ENCODE measurements at places on chromosomes 6 and 20.

GRCh38 chr6:35429463-35429862, 22.7 kb upstream of the FANCE start:
- DNase-seq: no peak

DNA sequence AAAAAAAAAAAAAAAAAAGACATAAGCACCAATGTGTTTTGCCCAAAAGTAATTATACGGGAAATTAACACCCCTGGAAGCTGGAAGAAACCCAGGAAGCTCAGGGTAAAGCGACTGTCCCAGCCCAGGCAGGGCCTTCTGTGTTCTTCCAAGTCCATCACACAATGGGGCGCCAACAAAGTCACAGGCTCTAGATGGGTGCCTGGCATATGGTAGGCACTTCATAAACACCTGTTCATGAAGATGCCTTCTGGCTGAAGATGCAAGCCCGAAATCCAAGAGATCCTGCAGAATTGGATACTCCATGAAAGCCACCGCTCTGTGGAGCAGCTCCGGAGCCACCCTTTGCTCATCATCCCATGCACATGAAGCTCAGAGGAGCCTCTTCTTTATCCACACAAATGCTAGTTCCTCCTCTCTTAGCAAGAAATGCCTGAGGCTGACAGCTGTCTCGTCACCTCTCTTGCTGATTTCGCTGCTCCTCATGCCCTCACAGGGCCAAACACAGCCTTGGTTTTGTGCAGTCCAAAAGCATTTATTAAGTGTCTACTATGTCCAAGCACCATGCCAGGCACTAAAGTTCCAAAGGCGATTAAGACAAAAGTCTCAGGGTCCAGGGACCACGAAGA, 76.6 kb downstream of the TRERF1 start:
- no peak for DNase-seq

GRCh38 chr6:5672581-5673011, 334.1 kb downstream of the NRN1 start:
- DNase-seq: no peak

DNA sequence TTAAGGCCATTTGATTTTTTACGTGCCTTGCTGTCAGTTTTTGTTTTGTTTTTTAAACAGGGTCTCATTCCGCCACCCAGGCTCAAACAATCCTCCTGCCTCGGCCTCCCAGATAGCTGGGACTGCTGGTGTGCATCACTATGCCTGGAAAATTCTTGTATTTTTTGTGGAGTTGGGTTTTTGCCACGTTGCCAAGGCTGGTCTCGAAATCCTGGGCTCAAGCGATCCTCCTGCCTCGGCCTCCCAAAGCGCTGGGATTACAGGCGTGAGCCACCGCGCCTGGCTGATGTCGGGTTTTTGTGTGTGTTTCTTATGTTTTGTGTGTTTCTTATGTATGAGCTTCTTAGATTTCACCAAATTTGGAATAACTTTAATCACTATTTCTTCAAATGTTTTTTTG, 104.8 kb downstream of the TAF4 start:
- DNase-seq: no peak

DNA sequence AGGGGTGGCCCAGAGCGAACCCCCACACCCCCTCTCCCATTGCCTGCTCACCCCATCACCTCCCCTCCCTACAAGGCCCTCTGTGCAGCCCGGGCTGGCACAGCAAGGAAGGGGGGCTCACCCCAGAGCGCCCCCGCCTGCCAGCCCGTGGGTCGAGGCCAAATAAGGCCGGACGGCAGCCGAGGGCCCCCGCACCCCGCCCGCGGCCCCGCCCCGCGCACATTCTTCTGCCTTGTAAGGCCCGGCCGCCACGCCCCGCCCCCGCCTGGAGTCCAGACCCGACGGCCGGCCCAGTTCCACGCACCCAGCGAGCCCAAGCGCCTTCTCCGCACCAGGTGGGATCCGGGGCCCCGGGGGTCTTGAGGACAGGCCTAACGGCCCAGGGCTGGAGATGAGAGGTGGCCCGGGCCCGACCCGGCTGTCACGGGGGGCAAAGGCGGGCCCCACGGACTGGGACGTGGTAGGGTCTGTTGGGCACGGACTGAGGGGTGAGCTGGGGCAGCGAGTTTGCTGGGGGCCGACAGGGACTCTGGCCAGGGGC, at the start of gene MYL9:
Gene MYL9 (plus strand): TSS at position 293 of the 541 bp plus-strand sequence. CDS start 3,366 bp downstream, outside the sequence.
- DNase-seq: no peak

- no peak for DNase-seq
Measured at GRCh38 chr6:116255246-116255800, 1.4 kb upstream of the TSPYL4 start.

GRCh38 chr6:35259948-35260590, 534 bp downstream of the ZNF76 start:
- peak; percentile 50 for DNase-seq

- DNase-seq: no peak
Measured at GRCh38 chr20:61186771-61187472, 65.1 kb upstream of the CDH4 start.

DNA sequence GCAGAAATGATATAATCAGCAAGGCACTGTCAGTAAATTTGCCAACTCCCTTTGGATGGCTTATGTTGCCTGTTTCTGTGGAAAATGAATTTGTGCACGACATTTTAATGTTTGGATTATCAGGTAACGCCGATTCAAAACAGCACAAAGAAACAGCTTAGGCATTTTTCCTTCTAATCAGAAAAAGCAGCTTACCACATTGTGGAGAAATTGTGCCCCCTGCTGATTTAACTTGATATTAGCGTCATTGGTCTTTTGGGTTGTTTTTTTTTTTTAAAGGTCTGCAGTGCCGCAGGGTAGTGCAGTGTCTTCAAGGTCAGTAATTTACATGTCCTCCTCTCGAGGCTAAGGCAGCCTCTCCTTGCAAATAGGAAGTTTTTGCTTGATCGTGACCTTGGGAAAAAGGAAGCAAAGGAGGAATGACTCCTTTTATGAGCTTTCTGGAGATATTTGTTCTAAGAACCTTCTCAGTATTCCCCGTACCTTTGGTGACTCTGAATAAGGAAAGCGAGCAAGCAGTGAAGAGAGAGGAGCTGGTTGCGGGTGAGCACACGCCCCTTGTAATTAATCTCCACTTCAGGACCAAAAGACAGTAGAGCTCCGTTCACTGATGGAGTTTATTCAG, 79.1 kb downstream of the ELOVL4 start:
- peak; percentile 80 for DNase-seq

DNA sequence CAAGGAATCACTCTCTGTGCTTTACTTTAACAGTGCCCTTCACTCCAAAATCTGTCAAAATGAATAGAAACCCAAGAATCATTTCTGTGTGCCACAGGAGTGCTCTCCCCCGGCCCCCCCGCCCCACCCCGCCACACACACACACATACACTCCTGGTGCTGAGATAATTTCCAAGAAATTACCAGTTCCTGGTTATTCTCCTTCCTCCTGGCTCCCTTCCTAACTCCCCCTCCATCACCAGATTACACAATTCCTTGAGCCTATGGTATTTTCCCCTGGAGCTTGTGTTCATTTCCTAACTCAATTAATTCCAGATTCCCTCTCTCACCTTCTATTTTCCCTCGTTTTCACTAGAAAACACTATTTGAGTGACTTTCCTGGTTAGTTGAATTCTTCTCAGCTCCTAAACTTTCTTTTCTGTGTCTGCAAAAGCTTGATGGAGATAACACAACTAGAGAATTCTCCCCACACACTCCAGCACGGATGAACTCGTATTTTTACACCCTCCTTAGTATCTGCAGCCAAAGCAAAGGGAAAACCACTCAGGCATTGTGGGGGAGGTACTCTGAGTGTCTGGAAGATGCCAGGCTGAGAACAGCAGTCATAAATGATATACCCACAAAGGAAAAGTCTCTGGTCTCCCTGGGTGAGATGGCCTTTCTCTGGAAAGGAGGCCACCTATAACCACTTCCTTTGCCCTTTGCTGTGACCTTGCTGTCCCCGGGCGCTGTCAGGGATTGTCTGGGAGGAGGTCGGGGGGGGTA, 1.9 kb upstream of the SLC24A3 start:
- no peak for DNase-seq

GRCh38 chr20:4656491-4656890, 65.2 kb upstream of the PRND start:
- no peak for DNase-seq

DNA sequence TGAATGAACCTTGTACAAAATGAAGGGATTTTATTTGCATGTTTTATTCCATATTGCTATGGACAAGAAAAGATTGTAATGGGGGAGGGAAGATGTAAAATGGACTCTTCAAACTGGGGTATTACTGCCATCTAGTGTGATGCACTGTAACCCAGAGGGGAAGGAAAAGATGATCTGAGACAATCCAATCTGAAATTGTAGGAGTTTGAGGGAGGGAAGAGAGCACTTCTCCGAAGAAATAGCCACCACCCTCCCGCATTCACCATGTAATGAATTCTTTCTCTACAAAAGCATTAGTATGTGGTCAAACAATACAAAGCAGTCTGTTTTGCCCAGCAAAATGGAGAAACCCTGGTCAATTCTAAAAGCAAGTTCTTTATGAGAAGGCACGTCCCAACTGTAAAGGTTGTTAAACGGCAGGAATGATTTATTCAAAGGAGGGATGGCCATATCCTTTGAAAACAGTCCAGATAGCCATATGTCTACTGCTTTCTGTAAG, 679.5 kb upstream of the NRSN1 start:
- no peak for DNase-seq

- DNase-seq: peak; percentile 4
Measured at GRCh38 chr6:132483779-132484679, 28.9 kb downstream of the STX7 start.

GRCh38 chr6:134379076-134379475, 61.2 kb upstream of the SGK1 start:
- DNase-seq: no peak

GRCh38 chr20:10350188-10350842, 83.7 kb downstream of the MKKS start:
- DNase-seq: no peak

Measured in DMS79 (cell line).